ENCODE measurements at places on chromosomes 5 and 9.
A peak's percentile ranks its signal among the peaks of the same experiment; 100 is the strongest.

GRCh38 chr9:137435980-137436760, 5.0 kb downstream of the ENTPD8 start:
- peak; percentile 95 for DNase-seq

DNA sequence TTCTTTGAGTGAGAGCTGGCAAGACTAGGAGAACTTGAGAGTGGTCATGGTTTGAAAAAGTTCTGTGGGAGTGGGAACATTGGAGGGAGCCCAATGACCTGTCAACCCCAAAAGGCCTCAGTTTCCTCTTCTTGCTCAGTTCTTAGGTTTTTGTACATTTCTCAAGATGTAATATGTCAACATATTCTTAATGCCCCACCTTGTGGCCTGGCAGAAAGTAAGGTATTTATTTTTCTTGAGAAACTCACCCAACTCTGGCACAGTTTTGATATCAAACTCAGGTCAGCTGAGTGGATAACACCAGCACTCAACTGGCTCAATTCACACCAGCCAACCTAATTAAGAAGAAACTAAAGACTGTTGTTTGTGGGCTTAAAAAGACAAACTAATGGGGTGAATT, 123.0 kb upstream of the SLC27A6 start:
- DNase-seq, result no peak

- no peak for DNase-seq
Measured at GRCh38 chr5:56069652-56070226, 75.0 kb upstream of the IL6ST start.

GRCh38 chr9:105127863-105128220, 116.6 kb upstream of the SLC44A1 start:
- peak; percentile 54 for DNase-seq

GRCh38 chr5:39226558-39226957, 7.2 kb upstream of the FYB1 start:
- no peak for DNase-seq

GRCh38 chr9:38642951-38643814, 22.8 kb upstream of the ANKRD18A start:
- DNase-seq, result no peak

DNA sequence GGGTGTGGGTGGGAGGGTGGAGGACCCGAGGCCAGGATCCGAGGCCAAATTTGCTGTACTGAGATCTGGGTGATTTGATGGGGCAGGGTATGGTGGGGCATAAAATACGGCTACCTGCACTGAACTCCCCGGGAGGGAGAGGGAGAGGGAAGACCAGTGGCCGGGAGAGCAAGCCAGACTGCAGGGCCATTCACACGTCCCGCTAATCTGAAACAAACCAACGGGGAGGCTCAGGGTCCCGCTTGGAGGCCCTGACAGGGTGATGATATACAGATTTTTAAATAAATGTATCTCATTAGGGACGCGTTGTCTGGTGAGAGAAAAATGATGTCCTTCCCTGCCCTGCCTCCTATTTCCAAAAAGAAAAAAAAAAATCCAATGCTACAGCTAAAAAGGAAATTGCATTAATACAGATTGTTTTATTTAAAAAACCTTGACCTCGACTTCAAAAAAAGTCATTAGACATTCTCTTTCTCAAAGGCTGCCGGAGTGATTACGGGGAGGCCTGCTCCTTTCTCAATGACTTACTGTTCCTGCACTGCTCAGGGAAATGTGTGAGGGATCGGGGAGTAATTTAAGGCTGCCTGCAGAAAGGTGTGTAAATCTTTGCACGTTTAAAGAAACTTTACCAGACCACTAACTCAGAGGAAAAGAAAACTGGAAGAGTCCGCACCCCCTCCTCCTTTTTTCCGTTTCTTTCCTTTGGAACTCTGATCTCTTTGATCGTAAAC, 11.5 kb upstream of the PRRX2 start:
- no peak for DNase-seq

- DNase-seq, result peak; percentile 58
Measured at GRCh38 chr5:147578228-147579024, 68.6 kb upstream of the DPYSL3 start.

DNA sequence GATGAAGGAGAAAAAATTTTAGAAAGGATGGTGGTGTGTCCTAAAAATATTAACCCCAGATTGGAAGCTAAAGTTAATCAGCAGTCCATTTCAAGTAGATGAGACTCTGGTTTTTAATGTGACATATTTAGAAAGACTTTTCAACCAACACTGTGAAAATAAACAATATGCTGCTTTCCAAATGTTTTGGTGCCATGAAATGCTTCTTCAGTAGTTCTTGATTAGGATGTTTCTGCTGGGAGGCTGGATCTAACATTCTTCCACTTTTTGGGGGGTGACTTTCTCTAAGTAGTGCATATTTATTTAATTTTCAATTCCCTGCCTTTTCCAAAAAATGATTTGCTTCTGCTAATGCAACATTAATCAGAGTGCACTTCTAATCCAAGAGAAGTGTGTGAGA, 593.3 kb upstream of the DMAC1 start:
- no peak for DNase-seq

DNA sequence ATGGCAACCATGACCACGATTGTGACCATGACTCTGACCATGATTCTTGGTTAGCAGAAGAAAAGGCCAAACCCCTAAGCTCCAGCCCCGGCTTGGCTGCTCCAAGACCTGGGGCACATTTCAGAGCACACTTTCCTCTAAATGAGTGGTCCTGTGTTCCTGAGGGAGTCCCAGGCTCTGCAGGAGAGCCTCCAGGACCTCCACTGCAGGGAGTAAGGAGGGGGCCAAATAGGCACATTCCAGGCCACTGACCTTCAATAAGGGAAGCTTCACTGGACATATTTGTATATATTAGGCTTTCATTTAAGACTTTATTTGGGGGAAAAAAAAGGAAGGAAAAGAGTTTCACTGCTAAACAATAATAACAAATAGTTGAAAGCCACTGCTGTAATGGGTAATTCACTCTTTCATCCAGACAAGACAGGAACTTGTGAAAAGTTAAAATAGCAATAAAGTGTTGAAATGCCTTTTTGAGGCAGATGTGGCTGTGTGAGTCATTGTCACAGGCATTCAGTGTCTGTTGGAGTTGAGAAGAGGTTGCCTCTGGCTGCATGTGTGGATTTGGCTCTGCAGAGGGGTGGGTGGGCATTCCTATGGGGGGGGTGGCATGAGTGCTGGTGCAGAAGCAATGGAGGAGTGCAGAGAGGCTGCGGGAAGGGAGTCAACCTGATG, 63.9 kb upstream of the TGFBR1 start:
- peak; percentile 77 for DNase-seq

DNA sequence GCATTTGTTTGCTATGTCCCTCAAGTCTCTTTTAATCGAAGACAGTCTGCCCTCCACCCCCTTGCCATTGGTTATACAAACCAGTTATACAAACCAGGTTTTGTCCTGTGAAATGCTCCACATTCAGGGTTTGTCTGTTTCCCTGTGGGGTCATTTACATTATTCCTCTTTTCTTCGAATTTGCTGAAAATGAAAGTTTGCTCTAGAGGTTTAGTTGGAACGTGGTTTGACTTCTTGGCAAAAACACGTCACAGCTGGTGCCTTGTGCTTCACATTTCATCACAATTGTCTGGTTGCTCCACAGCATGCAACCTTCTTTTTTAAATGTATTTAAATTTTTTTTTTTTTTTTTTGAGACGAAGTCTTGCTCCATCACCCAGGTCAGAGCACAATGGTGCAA, 4.2 kb upstream of the HAVCR2 start:
- DNase-seq, result no peak

GRCh38 chr9:9804109-9804508, 808.7 kb downstream of the PTPRD start:
- DNase-seq, result no peak

DNA sequence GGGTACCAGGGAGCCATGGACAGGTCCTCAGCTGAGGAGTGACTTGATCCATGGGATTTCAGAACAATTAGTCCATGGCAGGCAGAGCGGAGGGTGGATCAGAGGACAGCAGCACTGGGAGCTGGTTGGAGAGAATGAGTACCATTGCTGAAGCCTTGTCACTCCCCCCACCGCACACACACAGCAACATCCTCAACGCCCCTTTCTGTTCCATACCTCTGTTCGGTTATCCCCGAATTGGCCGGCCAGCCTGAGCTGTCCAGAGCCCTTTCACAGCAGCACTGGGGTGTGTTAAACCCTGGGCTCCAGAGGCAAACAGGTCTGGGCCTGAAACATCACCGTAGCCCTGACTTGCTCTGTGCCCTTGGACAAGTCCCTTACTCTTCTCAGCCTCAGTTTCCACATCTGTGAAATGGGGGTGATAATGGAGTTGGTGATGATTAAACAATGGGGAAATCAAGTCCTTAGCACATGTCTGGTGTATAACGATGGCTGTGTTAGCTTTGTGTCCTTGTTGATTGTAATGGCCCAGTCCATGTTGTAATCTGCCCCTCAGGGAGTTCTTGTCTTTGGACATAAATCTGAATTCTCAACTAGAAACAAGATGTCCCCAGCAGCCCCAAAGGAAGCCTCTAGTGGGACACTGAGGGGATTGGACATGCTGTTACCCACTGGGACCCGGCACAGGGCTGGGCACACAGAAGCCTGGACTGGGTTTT, 16.9 kb downstream of the GSN start:
- no peak for DNase-seq

- no peak for DNase-seq
Measured at GRCh38 chr9:107874591-107875369, 385.2 kb upstream of the KLF4 start.

DNA sequence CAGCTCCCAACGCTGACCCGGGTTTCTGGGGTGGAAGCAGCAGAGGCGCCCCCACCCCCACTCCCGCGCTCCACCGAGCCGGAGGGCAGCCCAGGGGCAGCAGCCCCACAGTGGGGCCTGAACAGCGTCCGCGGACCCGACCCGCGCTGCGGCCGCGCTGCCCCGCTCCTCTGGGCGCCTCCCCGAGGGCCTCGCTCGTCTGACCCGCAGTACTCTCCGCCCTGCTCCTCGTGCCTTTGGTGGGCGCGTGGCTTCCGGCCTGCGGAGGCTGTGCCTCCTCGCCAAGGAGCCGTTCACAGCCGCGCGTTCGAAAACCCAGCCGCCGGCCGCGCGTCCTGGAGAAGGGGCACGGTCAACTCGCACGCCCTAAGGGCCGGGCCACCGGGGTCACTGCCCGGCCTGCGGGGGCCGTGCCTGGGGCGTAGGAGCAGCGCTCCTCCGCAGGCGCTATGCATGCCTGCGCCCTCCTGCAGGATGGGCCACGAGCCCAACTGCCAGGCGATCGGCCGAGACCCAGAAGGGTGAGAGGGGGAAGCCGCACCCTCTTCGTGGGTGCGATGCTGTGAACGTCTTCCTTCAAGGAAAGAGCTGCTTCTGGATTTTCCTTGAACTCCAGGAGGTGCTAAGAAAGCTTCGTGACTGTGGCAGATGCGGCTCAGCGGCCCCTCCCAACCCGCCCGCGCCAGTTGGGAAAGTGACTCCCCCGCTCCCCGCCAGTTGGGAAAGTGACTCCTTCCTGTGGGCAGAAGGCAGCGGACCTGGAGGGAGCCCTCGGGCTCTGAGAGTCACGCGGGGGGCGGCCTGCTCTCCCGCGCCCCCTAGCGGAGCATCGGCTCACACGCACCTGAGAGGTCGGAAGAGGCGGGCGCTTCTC, 82.7 kb downstream of the HSD17B3 start:
- DNase-seq, result peak; percentile 62

- no peak for DNase-seq
Measured at GRCh38 chr9:128835246-128836210, 5.9 kb upstream of the SPOUT1 start.

DNA sequence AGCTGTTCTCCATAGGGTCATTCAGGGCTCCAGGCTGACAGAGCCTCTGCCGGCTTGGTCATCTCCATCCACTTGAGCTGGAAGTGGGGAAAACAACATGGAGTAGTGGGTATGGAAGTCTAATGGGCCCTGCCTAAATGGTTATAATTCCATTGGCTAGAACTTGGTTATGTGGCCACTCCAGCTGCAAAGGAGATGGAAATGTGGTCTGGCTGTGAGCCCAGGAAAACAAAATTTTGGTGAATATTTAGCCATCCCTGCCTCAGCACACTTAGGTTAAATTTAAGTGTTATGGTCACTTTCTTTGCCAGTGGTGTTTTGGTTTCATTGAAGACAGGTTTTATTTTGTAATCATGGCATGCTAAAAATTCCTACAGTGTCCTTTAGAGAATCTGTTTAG, 112.3 kb downstream of the SMARCA2 start:
- no peak for DNase-seq

DNA sequence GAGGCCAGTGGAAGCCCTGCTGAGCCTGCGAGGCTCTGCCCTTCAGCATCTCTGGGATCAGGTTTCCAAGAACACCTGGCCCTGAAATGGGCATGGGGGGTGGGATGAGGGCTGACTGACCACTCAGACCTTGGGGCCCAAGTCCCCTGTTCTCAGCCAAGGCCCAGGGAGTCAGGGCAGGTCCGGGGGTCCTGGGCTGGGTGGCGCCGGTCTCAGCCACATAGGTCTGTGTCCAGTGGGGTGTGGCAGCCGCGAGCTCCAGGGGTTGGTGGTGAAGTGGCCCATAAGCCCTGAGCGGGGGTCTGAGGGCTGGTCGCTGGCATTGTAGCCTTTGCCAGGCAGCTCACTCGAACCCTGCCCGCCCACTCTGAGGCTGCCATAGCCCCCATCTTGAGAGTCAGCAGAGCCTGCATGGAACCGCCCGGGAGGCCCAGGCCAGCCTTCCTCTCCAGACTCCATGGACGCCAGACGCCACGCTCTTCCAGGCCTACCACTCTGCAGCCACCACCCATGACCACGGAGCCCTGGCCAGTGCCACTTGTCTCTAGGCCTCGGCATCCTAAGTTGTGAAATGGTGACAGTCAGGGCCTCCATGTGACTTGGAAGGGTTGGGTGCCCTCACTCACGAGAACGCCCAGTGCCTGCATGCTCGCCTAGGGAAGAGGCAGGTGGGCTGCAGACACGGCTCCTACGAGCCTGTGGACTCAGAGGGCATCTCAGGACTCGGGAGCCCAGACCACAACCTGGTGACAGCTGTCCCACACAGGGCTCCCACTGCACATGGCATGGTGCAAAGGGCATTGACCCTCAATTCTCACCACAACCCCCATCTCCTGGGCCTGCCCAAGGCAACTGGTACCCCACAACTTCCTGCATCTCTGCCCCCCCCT, 6.7 kb upstream of the DBH start:
- DNase-seq, result no peak

DNA sequence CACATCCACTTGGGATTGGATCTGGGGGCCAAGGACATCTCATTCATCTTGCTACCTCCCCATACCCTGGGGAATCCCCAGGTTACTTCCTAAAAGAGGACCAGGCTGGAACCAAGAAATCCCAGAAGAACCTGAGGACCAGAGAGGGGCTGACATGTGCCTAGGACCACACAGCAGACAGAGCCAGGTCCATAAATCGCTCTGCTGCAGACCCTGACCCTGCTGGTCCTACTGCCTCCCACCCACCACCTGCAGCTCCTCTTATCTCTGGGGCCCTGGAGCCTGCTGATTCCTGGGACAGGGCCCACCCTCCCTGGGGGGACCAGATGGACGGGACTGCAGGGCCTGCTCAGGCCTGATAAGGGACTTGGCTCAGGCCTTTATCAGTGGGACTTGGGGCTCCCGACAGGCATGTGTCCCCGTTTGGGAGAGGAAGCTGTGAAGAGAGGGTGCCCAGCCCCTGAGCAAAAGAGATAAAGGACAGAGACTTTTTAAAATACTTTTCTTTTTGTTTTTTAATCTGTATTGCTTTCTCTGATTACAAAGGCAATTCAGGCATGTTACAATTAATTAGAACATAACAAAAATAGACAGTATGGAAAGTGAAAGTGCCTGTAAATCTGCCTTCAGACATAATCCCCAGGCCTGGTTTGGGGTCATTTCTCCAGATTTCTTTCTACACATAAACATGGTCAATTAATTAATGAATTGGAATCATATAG, 101.3 kb upstream of the LARP1 start:
- no peak for DNase-seq
